ENCODE measurements at places on chromosomes 5 and 9. TPM values are rescaled to one million over a fixed set of nuclear protein-coding genes. Genes with fewer than 3 reads are reported as not detected.

DNA sequence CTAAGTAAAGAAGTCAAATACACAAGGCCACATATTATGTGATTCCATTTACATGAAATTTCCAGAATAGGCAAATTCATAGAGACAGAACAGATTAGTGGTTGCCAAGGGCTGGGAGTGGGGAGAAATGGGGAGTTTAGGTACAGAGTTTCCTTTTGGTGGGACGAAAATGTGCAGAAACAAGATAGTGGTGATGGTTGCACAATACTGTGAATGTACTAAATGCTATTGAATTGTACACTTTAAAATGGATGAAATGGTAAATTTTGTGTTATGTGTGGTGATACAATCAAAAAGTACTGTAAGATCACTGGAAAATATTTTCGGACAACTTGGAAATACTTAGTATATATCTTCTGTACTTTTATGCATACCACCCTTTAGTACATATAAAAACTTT is 15.0 kb downstream of the ECM2 start:
- DNase-seq: no peak

Gene NUTM2F
- not detected for total RNA-seq

DNA sequence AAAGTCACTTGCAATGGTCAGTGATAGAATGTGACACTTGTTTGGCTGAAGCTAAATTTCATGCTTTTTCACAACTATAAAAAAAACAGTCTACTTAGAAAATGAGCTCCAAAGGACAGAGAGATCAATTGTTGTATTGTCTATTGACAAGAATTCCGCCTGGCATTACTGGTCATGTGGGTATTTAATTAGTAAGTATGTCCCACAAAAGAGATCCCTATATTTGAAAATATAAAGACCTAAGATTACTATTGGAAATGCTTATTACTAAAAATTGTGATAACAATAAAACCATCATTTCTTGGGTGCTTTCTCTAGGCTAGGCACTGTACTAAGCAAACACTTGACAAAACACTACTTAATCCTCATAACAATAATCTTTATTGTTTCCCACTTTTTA is 745.2 kb upstream of the C9orf72 start:
- no peak for DNase-seq

Gene CDH9
- not detected for total RNA-seq

Gene SLC46A2
- not detected for total RNA-seq

Gene FGF10
- not detected for total RNA-seq

Gene GARIN3
- 0.77 TPM for total RNA-seq

DNA sequence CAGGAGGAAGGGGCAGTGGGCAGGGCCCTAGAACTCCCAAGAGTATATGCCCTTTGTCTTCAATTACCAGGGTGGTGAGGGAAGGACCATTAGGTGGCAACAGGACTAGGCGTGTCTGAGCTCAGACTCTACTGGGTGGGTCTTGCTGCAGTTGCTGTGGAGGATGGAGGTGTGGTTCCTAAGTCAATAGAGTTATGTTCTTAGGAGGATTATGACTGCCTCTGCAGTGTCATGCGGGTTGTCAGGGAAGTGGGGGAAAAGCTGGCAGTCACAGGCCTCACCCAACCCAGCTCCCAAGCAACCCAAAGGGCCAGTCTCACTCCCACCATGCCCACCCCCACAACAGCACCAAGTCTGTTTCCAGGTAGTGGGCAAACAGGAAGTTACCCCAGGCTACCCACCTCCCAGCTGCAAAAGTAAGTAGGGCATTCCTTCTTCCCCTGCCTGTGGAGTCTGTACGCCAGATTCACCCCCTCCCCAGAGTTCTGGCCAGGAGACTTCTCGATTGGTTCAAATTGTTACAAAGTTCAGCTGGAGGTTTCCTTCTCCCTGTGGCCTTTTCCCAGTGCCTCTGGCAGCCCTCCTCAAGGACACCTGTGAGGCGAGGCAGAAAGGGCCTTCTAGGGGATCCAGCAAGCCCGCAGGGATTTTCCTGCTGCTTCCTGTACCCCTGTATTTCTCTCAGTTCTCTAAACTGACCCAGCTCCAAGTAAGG is 145.3 kb downstream of the HINT1 start:
- no peak for DNase-seq

GRCh38 chr5:150021491-150022157 is 21.1 kb downstream of the HMGXB3 start:
- no peak for DNase-seq

Gene TMOD1
- 0.60 TPM for total RNA-seq

Gene CATSPER3
- 0.32 TPM for total RNA-seq

Gene LCN15
- not detected for total RNA-seq

DNA sequence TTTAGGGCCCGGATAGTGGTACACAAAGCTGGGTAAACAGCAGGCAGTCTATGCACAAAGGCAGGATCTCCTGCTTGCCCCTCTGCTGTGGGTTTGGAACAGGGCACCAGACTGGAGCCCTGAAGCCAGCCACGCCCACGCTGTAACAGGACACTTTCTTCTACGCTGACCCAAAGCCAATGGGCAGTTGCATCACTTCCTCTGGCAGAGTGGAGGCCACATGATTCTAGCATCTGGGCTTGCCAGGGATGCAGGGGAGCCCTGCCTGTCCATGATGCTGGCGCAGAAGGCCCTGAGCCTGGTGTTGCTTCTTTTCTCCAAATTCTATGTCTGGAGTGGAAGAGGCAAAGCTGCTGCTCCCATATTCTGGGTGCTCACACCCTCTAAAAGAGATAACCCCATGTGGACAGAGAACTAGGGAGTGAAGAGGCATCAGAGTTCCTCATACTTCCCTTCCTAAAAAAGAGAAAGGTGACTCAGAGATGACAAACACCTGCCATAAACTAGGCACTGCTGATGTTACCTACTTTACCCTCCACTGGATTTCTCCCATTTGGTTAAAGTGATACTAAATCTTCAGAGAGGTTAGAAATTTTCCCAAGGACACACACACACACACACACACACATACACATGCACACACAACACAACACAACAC is 260.3 kb upstream of the KLF4 start:
- DNase-seq: no peak

Gene RAD50
- 46.4 TPM for total RNA-seq

Gene FYB1
- 83.0 TPM for total RNA-seq

Gene SIMC1
- 21.9 TPM for total RNA-seq

- no peak for DNase-seq
Measured at GRCh38 chr5:154470137-154470536, 7.9 kb downstream of the HAND1 start.

GRCh38 chr5:68170826-68171558 is 44.6 kb upstream of the PIK3R1 start:
- DNase-seq: no peak

- no peak for DNase-seq
Measured at GRCh38 chr9:33131790-33132772, 35.1 kb downstream of the B4GALT1 start.

GRCh38 chr9:96859461-96860198 is 5.3 kb upstream of the ZNF782 start:
- no peak for DNase-seq

- DNase-seq: no peak
Measured at GRCh38 chr5:15439801-15440200, 60.2 kb upstream of the FBXL7 start.

- DNase-seq: no peak
Measured at GRCh38 chr9:13332571-13332970, 53.1 kb upstream of the MPDZ start.

- peak; percentile 74 for DNase-seq
Measured at GRCh38 chr5:178232124-178232919, at the start of gene PHYKPL. Gene PHYKPL (minus strand): TSS chr5:178232802. CDS start chr5:178232550, 252 bp downstream.

DNA sequence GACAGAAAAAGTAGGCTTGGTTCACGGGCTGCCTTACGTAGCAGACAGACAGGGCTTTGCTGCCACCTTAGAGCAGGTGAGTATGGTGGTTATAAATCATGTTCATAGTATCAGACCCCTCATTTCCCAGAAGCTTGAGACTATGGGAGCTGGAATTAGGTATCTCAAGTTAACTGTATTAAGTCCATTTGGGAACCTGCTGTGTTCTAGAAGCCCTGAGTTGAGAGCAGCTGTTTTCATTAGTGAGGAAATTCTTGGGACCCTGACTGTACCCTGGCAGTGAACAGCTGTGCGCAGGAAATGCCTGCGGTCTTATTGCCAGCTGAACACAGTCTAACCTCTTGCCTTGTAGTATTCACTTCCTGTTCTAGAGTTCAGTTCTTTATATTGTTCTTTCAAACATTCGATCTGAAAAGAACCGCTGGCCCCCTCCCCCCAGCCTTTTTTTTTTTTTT is 29.8 kb downstream of the UGCG start:
- DNase-seq: peak; percentile 75

DNA sequence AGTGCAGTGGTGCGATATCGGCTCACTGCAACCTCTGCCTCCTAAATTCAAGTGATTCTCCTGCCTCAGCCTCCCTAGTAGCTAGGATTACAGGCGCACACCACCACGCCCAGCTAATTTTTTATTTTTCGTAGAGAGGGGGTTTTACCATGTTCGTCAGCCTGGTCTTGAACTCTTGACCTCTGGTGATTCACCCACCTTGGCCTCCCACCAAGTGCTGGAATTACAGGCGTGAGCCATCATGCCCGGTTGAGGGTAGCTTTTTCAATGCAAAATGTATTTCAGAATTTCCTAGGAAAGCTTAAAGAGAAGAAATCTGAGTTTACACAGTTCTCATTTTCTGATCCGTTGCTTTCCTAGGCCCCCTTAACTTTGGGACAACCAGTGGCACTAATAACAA is 15.7 kb downstream of the BDP1 start:
- no peak for DNase-seq

GRCh38 chr9:106481013-106481609 is 381.9 kb upstream of the ZNF462 start:
- DNase-seq: no peak

DNA sequence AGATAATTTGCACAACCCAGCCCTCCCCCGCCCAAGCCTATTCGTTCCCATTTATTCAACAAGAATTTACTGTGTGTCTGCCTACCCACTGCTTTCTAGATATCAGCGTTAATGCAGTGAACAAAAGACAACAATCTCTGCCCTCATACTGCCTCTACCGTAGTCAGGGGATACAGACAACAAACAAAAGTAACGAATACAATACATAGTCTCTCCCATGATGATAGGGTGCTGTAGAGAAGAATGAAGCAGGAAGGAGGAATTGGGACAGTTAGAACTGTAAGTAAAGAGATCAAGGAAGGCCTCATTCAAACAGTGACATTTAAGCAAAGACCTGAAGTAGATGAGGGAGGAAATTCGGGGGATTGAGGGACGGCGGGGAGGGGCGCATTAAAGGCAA is 1.7 kb downstream of the GFM2 start:
- DNase-seq: no peak

Gene PCDH12
- total RNA-seq: 0.31 TPM

DNA sequence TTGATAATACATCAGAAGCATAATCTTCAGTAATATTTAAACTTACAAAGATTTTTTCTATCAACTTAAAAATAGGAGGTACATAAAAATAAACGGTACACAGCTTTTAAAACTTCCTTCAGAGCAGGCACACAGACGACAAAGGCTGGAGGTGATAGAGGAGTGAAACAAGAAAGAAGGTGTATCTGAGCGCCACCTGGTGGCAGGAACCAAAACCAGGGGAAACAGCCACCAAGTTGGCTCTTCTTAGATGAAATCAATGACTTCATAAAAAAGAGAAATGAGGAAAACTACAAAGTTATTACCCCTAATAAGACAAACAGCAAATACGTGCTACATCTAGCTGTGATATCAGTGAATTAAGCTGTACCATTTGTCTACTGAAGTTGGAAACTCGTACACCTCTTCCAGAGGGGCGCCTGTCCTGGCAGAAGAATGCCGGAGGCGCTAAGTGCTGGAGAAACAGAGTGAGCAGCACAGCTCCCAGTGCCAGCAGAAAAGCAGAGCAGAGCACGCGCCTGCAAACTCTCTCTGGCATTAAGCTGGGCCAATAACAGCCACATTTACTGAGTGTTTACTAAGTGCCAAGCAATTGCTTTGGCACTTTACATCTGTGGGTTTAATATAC is 85.9 kb downstream of the SETX start:
- peak; percentile 89 for DNase-seq

Gene OR1Q1
- total RNA-seq: not detected
